ENCODE measurements at places on chromosomes 5 and 9.
A peak's percentile ranks its signal among the peaks of the same experiment; 100 is the strongest.

DNA sequence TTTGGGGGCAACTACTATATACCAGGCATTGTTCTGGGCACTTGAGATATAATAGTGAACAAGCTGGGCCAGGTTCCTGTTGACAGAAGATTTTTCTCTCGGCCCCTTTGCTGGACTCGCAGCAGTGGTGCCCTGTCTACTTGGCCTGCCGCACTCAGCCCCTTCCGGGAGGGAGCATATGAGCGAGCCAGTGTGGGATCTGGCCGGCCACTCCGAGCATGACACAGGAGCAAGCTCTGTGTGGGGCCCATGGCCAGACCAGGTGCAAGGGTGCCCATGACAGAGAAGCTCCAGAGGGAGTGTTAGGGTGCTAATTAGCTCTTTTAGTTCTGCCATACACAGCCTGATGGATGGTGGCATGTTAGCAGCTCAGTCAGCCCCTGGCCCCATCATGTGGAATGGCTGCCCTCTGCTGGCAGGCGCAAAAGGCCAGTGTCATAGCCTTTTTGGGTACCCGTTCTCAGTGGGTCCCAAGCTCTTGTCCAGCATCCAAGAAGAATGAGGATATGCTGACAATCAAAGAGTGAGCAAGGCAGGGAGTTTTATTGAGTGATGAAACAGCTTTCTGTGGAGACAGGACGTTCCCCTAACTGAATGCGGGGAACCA is 9.3 kb upstream of the KIF4B start:
- H3K27me3 ChIP-seq = no peaks in the 10 kb centered on the region
- H3K36me3 ChIP-seq = no peaks in the 10 kb centered on the region
- no peak overlapping the region for H3K4me3 ChIP-seq
- no peaks in the 10 kb centered on the region for H3K4me1 ChIP-seq

DNA sequence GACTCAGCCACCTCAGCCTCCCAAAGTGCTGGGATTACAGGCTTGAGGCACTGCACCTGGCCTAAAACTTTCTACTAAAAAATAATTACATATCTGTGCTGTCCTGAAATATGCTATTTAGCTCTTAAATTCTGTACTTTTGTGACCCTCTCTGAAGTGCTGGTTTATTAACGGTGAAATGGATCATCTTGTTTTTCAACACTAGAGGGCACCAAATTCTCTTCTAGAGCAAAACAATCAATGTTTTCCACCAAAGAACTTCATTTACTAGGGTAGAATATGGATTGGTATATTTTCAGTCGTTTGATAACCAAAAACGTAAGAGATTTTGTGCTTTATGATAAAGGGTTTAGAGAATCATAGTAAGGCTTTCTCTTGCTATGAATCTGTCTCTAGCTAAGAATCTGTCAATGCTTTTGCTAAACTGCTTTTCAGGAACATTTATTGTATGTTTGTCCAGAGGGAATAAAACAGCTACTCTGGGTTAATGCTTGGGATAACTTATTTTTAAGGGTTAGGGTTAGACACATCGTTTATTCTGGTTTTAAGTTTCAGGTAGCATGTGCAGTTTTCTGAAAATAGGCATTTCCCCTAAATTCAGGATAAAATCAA is 63.6 kb downstream of the RNF180 start:
- no peak for DNase-seq
- H3K4me1 ChIP-seq = no peaks in the 10 kb centered on the region
- H3K27ac ChIP-seq = no peak overlapping the region
- H3K27me3 ChIP-seq = no peaks in the 10 kb centered on the region
- no peak overlapping the region for H3K4me3 ChIP-seq
- H3K36me3 ChIP-seq = peaks cover 8% of the 10 kb centered on the region

- H3K4me1 ChIP-seq = peaks cover 28% of the 10 kb centered on the region
- peak; percentile 90 for DNase-seq
Observed at GRCh38 chr5:54651482-54652076, 134.0 kb downstream of the SNX18 start.

GRCh38 chr5:76177978-76178377 is 94.8 kb downstream of the SV2C start:
- no peak overlapping the region for H3K4me3 ChIP-seq
- H3K27me3 ChIP-seq = no peaks in the 10 kb centered on the region
- H3K4me1 ChIP-seq = no peaks in the 10 kb centered on the region
- no peaks in the 10 kb centered on the region for H3K36me3 ChIP-seq
- no peak for DNase-seq

DNA sequence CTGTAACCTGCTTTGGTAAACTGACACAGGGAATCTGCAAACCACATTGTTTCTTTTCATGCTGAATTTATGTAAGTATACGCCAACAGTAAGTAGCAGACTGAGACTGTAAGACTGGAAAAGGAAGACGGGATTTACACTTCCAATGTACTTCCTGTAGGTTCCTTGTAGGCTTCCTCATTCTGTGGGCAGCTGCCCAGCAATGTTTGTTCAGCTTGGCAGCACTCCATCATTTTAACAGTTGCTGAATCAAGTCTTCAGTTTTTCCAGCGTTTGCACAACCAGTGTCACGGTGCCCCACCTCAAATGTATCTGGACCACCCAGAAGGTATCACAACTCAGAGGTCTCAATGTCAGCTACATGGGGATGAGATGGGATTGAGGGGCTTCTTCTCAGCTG is 232.6 kb downstream of the PRDM9 start:
- H3K4me1 ChIP-seq = no peaks in the 10 kb centered on the region
- no peak overlapping the region for H3K4me3 ChIP-seq
- H3K36me3 ChIP-seq = no peaks in the 10 kb centered on the region
- DNase-seq = no peak

DNA sequence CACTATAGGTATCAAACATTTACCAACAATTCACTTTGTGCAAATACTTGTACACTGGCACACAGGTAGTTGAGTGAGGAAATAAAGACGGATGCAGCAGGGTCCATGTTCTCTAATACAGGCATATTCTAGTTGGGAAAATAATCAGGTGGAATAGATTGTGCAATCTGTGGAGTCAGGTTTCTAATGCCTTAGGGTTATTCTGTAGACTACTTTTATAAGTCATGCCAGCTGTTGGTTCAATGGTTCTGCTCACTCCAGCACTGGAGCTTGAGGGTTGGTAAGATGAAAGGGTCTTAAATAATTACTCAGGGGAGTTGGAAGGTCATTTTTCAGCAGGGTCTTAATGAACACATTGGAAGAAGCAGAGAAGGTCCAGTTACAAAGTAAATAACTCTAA is 690.3 kb upstream of the DMAC1 start:
- H3K27ac ChIP-seq = no peak overlapping the region
- peaks cover 4% of the 10 kb centered on the region for H3K36me3 ChIP-seq
- no peak overlapping the region for H3K4me3 ChIP-seq

GRCh38 chr5:51518607-51519006 is 135.4 kb downstream of the ISL1 start:
- H3K36me3 ChIP-seq = no peaks in the 10 kb centered on the region
- no peak overlapping the region for H3K27ac ChIP-seq
- DNase-seq = no peak
- H3K4me3 ChIP-seq = no peak overlapping the region
- no peaks in the 10 kb centered on the region for H3K4me1 ChIP-seq
- no peaks in the 10 kb centered on the region for H3K27me3 ChIP-seq

DNA sequence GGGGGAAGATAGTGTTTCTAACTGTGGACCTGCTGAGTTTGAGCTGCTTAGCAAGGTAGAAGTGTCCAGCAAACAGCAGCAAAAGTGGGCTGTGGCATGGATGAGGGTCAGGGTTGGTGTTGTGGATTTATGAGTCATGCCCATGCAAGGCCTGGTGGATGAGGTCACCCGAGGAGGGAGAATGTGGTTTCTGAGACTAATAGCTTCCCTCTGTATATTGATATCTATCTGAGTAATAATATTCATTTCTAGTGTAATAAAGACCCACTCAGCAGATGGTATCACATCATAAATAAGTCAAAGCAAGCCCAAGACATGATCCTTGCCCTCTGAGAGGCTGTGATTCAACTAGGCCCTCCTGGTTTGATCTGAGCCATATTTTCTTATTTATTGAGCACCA is 597.8 kb upstream of the CLINT1 start:
- no peaks in the 10 kb centered on the region for H3K27me3 ChIP-seq
- H3K4me1 ChIP-seq = no peaks in the 10 kb centered on the region
- no peak overlapping the region for H3K27ac ChIP-seq
- no peaks in the 10 kb centered on the region for H3K36me3 ChIP-seq

DNA sequence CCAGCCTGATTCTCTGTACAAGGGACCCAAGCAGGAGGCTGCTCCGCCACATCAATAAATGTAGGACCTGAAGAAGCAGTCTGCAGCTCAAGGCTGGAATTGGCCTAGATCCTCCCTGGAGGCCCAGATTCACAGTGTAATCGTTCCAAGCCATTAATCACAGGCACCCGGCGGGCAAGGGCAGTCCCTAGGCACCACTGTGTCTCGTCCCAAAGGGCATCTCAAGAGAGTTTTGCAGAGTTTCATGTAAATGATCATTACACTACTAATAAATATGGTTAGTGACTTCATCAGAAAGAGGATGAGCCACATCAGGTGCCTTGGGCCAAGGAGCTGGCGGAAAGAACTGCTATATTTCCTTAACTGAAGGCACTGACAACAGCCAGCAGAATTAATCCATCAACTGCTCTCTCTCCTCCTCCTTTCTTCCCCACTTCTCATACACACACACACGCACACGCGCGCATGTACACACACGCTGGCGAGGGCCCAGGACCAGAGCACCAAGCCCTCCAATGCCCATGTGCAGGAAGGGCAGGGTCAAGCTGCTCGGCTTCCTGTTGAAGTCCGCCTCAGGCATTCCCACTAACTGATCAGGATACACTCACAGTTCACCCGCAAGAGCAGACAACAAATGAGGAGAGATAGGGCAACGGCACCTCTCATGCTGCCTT is 33.9 kb downstream of the GNAQ start:
- no peaks in the 10 kb centered on the region for H3K36me3 ChIP-seq
- no peak overlapping the region for H3K4me3 ChIP-seq
- H3K27ac ChIP-seq = no peak overlapping the region
- no peaks in the 10 kb centered on the region for H3K27me3 ChIP-seq

DNA sequence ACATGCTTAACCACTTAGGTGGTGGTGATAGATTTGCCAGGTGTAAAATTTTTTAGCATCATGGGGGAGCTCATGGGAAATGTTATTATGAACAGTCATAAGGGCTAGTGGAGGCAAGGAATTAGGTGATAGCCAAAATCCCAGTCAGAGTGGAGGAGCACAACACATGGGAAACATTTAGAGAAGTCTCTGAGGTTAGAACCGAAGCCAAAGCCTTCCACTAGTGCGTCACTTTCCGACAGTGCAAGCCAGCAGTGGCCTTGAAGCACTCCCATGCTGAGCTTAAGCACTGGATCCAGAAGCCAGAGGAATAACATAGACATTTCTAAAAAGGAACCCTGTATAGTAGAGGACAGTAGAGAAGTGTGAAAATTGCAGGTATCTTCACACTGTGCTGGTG is 101.5 kb upstream of the SNX2 start:
- H3K4me3 ChIP-seq = no peak overlapping the region
- no peaks in the 10 kb centered on the region for H3K36me3 ChIP-seq
- no peak overlapping the region for H3K27ac ChIP-seq
- no peak for DNase-seq
- no peaks in the 10 kb centered on the region for H3K27me3 ChIP-seq

- no peaks in the 10 kb centered on the region for H3K36me3 ChIP-seq
- H3K27me3 ChIP-seq = no peaks in the 10 kb centered on the region
- no peak overlapping the region for H3K4me3 ChIP-seq
- H3K4me1 ChIP-seq = peaks cover 45% of the 10 kb centered on the region
Observed at GRCh38 chr9:4549751-4550295, 59.6 kb downstream of the SLC1A1 start.

- no peak overlapping the region for H3K27ac ChIP-seq
- H3K4me3 ChIP-seq = no peak overlapping the region
- H3K27me3 ChIP-seq = no peaks in the 10 kb centered on the region
- H3K36me3 ChIP-seq = no peaks in the 10 kb centered on the region
- DNase-seq = no peak
- no peaks in the 10 kb centered on the region for H3K4me1 ChIP-seq
Observed at GRCh38 chr5:45162974-45163373, 354.2 kb downstream of the MRPS30 start.

GRCh38 chr9:136689108-136689460 is 1.8 kb upstream of the AGPAT2 start:
- DNase-seq = no peak
- H3K27me3 ChIP-seq = no peaks in the 10 kb centered on the region
- H3K4me3 ChIP-seq = no peak overlapping the region
- H3K4me1 ChIP-seq = peaks cover 27% of the 10 kb centered on the region
- no peaks in the 10 kb centered on the region for H3K36me3 ChIP-seq

- no peak overlapping the region for H3K4me3 ChIP-seq
- DNase-seq = no peak
- peaks cover 31% of the 10 kb centered on the region for H3K4me1 ChIP-seq
- no peaks in the 10 kb centered on the region for H3K36me3 ChIP-seq
- peak overlapping the region; percentile 46 for H3K27ac ChIP-seq
Observed at GRCh38 chr5:96220610-96221390, 212.2 kb downstream of the PCSK1 start.

DNA sequence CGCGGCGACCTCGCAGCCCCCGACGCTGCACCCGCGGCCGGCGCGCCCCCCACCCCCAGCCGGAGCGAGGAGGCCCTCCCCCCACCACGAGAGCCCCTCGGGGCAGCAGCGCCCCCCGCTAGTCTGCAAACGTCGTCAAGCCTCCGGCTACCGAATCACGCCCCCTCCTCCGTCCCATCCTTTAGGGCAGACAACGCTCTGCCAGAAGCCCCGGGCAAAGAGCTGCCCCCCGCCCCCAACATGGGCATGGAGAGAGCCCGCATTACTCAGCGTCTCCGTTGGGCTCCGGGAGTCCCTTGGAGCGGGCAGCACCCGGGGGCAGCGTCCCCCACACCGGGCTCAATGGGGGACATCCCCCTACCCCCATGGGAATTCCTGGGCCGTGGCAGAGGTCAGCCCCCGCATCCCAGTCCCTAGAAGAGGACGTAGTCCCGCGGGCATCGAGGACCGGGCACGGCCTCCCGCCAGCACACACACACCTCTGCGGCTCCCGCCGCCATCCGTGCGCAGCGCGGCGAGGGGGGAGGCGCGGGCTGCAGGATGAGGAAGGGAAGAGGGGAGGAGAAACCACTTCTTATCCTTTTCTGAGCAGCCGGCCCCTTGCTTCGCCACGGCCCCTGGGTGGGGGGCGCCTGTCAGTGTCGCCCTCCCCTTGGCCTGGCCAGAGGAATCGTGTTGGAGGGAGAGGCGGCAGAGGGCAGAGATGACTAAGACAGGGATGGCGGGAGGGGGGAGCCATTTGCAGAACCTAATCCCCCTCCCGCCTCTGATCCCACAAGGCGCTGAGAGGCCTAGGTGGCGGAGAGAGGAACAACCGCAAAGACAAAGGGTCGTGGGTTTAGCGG is 750 bp downstream of the DNM1 start:
- H3K27ac ChIP-seq = no peak overlapping the region
- peaks cover 7% of the 10 kb centered on the region for H3K4me1 ChIP-seq
- no peaks in the 10 kb centered on the region for H3K36me3 ChIP-seq
- peaks cover 8% of the 10 kb centered on the region for H3K27me3 ChIP-seq
- H3K4me3 ChIP-seq = peak overlapping the region; percentile 72

GRCh38 chr9:128819716-128820664 is 1.7 kb downstream of the ENDOG start:
- no peak overlapping the region for H3K27ac ChIP-seq
- peaks cover 23% of the 10 kb centered on the region for H3K36me3 ChIP-seq
- peak overlapping the region; percentile 75 for H3K4me3 ChIP-seq
- H3K4me1 ChIP-seq = peaks cover 12% of the 10 kb centered on the region
- H3K27me3 ChIP-seq = no peaks in the 10 kb centered on the region

Measured in thoracic aorta (tissue), 2 donors.